Effector memory CD4-positive, alpha-beta T cell (primary cell): ENCODE measurements at places on chromosomes 2 and 18.

- DNase-seq: no peak
Observed at GRCh38 chr2:95552911-95553310, 38.9 kb upstream of the TRIM43 start.

GRCh38 chr2:36197181-36197971, 158.2 kb upstream of the CRIM1 start:
- DNase-seq: no peak

- no peak for DNase-seq
Observed at GRCh38 chr2:196464311-196464710, 175.2 kb upstream of the CCDC150 start.

DNA sequence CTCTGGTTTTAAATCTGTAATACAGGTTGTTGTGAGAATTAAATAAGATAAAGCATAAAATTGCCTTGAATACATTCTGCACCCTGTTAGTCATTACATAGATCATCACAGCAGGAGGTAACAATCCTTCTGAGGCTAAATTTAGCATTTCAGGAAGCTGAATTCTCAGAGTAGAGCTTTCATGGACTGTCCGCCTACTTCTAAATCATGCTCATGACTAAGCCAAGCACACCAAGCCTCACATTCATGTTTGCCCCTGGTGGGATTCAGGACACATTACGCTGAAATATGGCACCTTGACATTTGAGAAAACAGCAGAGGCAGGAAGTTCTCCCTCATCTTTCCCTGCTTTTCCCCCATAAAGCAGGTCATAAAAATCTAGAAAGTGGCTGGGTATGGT, 16.6 kb upstream of the PIK3C3 start:
- DNase-seq: no peak

DNA sequence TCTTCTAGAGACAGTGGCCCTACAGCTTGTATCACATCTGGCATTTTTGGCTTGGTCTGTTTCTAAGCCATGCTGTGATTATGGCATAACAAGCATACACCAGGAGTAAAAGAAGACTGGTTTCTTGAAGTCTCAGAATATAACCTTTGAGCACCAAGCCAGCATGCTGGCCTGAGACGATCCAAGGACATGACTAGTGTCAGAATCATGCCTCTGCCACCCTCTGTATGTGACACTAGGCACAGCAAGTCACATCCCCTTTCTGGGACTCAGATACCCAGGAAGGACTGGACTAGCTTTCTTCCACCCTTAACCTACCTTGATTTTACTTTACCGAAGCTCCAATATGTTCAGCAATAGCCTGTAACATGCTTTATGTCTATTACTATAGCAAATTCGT, 345.5 kb downstream of the SETBP1 start:
- no peak for DNase-seq

DNA sequence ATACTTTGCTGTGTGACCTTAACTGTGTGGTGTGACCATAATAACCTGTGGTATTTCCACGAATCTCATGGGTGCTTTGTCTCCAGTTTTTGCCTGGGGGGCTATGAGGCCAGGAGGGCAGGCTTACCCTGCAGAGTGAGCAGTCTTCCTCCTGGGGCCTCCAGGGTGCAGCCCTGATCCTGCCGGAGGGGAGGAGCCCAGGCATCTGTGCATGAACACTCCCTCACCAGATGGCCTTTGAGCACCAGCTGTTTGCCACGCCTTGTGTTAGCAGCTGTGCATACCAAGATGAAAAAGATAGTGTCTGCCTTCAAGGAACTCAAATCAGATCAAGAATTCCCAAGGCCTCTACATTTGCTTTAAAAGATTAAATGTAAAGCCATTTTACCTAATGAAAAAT, 75.0 kb upstream of the RBM44 start:
- DNase-seq: no peak

GRCh38 chr2:240499309-240500301, 58.2 kb downstream of the ANKMY1 start:
- DNase-seq: no peak

DNA sequence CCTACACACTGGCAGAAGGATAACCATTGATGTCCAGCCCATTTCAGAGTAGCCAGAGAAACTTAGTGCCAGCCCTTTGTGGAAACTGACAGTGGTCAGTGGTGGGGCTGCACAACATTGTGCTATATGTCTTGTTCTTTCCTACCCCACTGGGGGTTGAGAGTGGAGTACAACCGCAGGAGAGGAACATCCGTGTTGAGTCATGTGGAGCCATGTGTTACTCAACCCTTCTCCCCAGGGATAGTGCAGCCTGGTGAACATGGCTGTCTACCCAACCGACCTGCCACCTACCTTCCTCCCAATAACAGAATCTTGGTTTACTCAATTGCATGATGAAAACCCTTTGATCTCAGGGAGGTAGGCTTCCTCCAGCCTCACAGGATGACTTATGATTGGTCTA, 65.3 kb upstream of the MAPK4 start:
- no peak for DNase-seq

DNA sequence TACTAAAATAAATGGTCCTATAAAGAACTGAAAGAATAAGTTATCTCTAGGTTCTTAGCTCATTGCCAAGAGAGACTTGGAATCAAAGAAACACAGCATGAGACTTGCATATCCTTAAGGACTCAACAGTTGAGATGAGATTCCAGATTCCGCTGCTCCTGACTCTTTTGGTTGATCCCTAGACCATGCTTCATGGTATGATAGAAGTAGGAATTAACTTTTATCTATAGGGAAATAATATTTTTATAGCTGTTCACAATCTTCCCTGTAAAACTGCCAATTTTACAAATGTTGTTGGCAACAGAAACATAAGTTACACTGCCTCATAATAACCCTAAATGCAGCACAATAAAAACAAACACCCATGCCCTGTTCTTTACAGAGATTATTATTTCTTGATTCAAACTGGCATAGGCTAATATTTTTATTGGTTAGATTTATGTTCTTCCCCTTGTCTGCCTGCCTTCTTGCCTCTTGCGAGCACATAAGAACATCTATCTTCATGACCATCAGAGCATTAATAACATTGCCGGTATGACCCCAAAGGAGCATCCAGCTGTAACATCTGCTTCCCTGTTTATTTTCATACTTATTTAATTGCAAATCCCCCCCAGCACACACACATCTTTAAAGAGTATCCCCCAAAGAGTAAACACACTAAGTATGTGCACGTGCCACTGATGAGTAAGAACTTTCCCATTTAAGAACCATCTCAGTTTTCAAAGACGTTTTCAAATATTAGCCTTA, 735.7 kb upstream of the SLC8A1 start:
- DNase-seq: no peak

- no peak for DNase-seq
Observed at GRCh38 chr2:211879323-211879722, 659.3 kb downstream of the ERBB4 start.

GRCh38 chr2:113200236-113200635, 26.5 kb downstream of the PSD4 start:
- DNase-seq: no peak

DNA sequence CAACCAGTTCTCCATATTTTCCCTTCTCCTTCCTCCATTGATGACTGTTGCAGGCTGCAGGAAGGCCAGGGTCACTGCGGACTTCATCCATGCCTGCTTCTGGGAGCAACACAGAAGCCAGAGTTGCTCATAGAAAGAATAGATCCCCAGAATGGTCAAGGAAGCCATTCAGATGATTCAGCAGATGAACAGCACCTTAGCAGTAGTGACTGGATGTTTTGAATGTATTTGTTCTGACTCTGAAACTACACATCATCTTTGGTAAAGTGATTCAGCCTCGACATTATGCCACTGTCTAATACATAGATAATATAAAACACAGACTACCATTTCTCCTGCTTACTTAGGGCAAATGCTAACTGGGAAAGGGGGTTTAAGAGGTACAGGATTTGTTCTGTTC, 411.6 kb downstream of the RND3 start:
- DNase-seq: no peak

DNA sequence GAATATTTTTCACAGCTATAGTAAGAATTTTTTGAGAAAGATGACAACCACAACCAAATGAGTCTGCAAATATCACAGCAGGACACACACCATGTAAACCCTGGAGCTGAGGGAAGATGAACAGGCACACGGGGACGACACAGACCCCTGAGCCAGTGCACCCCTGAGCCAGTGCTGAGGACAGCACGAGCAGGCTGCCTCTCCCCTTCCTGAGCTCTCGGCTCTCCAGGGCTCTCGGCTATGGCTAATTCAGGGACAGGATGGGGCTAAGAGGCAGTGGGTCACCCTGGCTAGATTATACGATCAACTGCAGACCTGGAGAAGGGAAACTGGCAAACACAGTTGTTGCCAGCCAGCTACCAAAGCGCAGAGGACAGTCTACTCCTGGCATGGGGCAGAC, 41.4 kb downstream of the TGFBRAP1 start:
- DNase-seq: no peak

DNA sequence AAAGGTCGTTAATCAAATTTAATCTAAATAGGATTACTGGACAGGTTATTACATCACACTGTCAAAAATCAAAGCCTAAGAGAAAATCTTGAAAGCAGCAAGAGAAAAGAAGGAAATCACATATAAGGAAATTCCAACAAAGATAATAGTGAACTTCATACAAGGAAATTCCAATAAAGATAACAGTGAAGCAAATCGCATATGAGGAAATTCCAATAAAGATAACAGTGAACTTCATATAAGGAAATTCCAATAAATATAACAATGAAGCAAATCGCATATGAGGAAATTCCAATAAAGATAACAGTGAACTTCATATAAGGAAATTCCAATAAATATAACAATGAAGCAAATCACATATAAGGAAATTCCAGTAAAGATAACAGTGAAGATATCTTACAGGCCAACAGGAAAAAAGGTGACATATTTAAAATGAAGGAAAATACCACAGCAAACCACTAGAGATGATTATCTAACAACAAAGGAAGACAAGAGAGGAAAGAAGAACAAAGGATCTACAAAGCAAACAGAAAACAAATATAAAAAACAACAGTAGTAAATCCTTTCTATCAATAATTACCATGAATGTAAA, 787.7 kb downstream of the CCDC85A start:
- DNase-seq: no peak

- no peak for DNase-seq
Observed at GRCh38 chr2:155209696-155210450, 511.4 kb downstream of the KCNJ3 start.

GRCh38 chr2:241095594-241096290, 6.3 kb downstream of the MTERF4 start:
- DNase-seq: peak; percentile 64

DNA sequence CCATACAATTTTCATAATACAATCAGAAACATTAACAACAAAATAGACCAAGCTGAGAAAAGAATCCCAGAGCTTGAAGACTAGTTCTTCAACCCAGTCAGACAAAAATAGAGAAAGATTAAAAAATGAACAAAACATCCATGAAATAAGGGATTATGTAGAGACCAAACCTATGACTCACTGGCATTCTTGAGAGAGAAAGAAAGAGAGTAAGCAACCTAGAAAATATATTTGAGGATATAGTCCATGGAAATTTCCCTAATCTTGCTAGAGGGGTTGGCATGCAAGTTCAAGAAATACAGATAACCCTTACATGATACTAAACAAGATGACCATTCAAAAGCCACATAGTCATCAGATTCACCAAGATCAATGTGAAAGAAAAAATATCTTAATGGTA, 281.7 kb downstream of the CCDC85A start:
- no peak for DNase-seq

GRCh38 chr2:238883421-238883901, 35.6 kb downstream of the TWIST2 start:
- DNase-seq: no peak

- no peak for DNase-seq
Observed at GRCh38 chr18:55400081-55400480, 187.9 kb downstream of the TCF4 start.

DNA sequence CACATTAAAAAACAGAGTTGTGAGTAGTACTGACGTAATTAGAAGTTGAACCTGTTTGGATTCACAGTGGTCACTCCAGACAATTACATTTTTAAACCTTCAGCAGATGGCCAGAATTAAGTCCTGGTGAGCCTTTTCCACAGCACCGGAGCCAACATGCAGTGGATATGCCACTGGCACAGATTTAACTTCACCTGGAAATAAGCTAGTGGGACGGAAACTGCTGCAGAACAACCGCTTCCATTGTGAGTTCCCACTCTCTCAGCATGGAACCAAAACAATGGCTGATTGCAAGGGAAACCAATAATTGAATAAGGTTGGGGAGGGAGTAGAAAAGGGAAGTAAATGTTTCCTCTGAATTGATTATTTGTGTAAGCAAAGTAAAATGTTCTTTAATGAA, 515.1 kb downstream of the STK39 start:
- DNase-seq: no peak

DNA sequence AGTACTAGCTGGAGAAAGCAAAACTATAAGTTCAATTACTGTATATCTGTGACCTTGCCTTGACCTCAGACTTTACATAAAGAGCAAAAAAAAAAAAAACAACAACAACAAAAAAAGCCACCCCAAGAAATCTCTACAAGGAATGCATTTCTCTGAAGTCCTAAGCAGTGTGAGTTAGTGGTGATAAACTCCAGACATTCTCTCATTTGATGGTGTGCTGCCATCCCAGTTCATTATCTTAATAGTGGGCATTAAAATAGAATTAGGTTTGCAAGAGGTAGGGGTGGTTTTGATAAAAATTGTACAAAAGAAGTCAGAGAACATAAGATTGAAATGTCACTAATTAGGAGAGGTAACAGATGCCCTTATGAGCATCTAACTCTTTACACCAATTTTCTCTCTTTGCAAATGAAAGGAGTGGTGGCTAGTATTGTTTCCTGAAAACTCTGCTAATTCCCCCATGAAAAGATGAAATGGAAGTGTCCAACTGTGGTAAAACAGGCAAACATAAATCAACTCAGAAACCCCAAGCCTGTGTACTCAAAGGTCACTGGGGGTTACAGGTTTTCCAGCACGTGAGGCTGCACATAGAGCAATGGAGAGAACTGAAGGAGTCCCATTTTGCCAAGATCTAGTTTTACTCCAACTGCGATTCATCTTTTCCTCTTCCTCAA, 131.9 kb downstream of the MEIS1 start:
- no peak for DNase-seq

GRCh38 chr2:107669335-107669734, 157.4 kb upstream of the RGPD4 start:
- no peak for DNase-seq

- no peak for DNase-seq
Observed at GRCh38 chr18:159037-159652, 788 bp downstream of the USP14 start.

- no peak for DNase-seq
Observed at GRCh38 chr18:76102156-76102555, 392.9 kb downstream of the ZNF516 start.

GRCh38 chr2:113996671-113997594, 107.0 kb downstream of the ACTR3 start:
- DNase-seq: no peak

GRCh38 chr18:61435064-61435652, 101.9 kb downstream of the CDH20 start:
- no peak for DNase-seq
